ENCODE measurements at places on chromosomes 11 and 22.

- DNase-seq: no peak
Measured at GRCh38 chr11:122096272-122097112, 19.5 kb downstream of the BLID start.

DNA sequence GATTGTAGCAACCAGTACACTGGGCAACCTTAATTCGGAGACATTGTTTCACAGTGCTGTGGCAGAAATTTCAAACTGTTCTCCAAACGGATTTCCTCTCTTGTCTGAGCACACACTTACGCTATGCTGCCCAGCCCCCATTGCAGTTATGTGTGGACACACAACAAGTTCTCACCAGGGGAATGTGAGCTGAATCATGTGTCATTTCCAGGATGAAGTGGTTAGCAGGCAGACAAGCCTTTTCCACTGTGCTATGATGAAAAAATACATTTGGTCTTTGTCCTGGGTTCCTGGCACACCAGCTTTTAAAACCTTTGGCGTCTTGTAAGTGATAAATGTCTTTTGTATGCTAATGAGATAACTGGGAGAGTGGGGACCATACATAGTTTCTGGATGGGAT, 46.9 kb upstream of the SYT9 start:
- DNase-seq: no peak

- DNase-seq: no peak
Measured at GRCh38 chr11:10450462-10451425, 4.3 kb upstream of the AMPD3 start.

GRCh38 chr11:104151404-104152204, 12.3 kb downstream of the PDGFD start:
- DNase-seq: no peak

DNA sequence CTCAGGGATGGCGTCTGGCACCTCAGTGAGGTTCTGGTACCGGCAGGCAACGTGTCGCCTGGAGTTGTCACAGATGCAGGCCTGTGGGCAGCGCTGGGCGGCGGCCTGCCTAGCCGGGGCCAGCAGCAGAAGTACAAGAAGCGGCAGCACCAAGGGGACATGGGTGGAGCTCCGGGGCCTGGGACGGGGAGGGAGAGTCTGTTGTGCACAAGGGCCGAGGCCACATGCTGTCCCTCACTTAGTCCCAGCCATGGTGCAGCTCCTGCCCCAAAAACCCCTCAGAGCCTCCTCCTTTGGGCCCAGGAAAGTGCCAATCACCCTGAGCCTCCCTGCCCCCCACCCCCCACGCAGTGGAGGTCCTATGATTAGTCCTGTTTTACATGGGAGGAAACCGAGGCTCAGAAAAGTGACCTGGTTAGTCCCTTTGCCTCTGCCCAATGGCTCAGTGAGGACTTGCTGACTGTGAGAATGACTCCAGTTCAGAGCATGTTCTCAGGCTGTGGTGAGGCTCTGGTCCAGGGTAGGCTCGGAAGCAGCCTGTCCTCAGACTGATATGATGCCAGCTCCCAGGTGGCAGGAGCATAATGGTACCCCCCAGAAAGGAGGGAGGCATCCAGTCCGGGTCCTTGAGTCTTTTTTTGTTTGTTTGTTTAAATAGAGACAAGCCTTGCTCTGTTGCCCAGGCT, 1.1 kb downstream of the CHADL start:
- DNase-seq: no peak

DNA sequence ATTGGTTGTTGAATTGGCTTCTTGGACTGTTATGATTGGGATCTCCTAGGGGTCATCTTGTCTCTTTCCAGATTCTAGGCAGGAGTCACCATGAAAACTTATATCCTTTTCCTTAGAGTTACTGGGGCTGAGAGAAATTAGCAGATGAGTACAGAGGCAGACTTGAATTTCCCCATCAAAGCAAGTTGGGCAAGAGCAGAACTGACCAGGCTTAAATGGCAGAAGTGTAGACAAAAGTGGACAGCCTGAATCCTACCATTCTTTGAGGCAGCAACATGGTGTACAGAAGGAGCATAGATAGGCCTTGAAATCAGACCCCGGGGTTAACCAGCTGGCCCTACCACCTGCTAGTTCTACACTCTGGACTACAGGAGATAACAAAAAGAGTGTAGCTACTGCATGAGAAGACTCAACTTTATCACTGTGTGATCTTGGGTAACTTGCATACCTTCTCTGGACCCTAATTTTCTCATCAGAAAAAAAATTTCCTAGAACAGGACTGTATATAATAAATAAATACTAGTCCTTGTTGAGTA, 427.4 kb upstream of the CADM1 start:
- DNase-seq: no peak

- DNase-seq: no peak
Measured at GRCh38 chr11:64181506-64182411, 4.2 kb upstream of the STIP1 start.

DNA sequence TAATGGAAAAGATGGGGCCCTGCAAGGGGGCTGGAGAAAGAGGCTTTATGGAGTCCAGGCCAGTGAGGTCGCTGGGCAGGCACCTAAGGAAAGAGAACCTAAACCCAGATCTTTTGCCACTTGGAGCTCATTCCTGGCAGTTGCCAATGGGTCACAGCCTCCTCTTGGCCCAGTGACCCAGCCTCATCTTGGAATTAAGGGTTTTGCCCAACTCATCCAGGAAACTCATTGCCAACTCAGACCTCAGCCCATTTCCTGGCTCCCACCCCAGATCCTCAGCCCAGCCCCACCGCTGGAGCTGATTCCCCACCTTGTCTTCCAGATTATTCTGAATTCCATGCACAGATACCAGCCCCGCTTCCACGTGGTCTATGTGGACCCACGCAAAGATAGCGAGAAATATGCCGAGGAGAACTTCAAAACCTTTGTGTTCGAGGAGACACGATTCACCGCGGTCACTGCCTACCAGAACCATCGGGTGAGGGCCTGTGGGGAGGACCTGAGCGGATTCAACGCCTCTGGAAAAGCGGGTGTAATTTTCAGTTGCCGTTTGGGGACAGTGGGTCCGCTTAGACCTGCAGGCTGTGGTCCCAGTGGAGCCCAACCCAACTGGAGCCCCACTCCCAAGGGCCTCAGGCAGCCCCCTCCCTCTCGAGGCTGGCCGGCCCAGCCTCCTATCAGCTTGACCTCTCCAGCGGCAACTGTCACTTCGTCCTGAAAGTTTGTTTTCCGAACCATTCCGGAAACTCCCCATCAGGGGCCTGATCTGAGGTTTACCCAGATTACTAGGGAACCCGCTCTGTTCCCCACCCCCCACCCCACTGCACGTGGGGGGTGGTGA, 4.3 kb downstream of the TBX1 start:
- no peak for DNase-seq

DNA sequence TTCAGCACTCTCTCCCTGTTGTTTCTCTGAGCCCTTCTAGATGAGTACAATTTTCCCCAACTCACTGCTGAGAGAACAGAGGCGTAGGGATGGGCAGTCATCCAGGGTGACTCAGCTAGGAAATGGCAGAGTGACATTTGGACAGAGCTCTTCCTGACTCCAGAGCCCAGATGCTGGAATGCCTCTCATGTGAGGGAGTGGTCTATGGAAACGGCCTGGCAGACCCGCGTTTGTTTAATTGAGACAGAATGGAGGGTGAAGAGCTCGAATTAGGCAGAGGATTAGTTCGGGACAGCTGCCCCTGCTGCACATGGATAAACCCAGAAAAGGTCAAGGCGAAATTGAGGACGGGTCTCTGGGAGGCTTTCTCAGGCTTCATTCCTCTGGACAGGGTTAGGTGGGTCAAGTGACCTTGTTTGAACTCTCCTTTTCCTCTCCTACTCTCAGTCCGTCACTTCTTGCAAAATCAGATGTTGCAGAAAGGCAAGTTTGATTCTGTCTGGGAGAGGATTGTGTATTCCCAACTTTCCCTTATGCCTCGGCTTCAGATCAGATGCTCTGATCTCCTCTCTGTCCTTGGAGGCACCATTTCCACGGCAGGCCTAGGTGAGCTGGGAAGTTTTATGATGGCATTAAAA, 7.6 kb upstream of the LMO2 start:
- DNase-seq: no peak

DNA sequence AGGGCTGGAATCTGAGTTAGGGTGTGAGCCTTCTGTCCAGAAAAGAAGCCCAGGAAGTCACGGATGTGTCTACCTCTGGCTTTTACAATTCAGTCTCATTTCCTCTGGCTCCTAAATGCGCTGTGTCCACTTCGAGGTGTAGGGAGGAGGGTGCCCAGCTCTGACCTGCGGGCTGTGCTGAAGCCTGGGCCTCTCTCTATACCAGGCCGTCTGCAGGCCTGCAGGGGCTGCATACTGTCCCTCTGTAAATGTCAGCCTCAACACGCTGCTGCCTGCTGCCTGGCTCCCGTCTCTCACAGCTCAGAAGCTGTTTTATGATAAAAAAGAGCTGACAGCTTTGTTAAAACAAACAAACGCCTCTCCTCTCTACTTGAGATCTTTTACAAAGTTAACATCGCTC, 14.5 kb downstream of the ARVCF start:
- no peak for DNase-seq

GRCh38 chr11:72562431-72562830, 111.8 kb downstream of the PDE2A start:
- no peak for DNase-seq

DNA sequence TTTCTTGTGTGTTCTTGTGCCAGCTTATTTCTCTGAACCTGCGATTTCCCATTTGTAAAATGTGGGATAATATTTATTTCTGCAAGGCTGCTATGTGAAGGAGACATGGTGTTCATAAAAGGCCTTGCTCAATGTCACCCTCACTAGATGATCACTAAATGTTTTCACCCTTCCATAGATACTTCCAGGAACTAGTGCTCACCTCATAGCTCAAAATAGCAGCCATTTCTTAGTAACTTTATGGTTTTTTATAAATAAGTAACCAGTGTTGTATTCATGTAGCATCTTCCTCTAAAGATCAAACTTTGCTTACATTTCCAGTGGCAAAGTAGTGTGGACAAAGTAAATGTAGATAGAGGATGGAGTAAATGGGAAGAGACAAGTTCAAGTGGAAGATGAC, 23.8 kb downstream of the SYTL2 start:
- DNase-seq: no peak

- no peak for DNase-seq
Measured at GRCh38 chr11:123719452-123719851, 22.0 kb downstream of the ZNF202 start.

- no peak for DNase-seq
Measured at GRCh38 chr11:114773541-114774338, 95.4 kb downstream of the NXPE2 start.

- no peak for DNase-seq
Measured at GRCh38 chr11:19959648-19960059, 200.6 kb downstream of the DBX1 start.

DNA sequence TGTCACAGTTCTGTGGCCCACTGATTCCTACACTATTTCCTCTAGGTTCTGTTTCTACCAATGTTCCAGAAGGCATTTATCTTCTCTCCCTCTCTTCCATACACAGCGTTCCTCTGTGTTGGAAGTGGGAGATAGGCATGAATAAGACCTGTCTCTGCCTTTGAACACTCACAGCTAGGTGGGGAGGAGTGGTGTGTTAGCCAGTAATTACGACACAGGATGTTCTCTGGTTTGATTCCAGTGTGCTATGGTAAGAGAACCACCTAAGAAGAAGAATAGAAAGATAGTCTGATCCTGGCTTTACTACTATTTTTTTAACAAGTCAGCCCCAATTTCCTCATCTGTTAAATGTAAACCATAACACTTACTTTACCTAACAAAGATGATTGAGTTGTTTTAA, 200.2 kb upstream of the MTMR2 start:
- DNase-seq: no peak

DNA sequence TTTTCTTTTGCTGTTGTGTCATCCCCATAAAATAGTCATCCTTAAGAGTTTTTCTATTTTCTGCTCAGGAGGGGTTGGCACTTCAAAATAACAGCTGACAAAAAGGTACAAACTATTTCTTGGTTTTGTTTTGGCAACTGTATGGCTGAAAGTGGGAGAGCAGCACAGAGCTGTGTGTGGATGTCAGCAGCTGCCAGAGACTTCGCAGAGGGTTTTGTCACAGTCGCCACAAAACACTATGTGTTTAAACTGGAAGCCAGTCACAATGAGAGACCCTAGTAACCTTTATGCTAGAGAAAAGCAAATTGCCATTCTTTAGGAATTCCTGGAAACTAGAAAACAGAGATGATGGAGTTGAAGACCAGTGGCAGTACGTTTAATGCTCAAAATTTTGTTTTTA, 189.6 kb upstream of the CCDC90B start:
- no peak for DNase-seq

- no peak for DNase-seq
Measured at GRCh38 chr11:115672999-115673411, 168.8 kb upstream of the CADM1 start.
